ENCODE measurements at places on chromosomes 3 and 15.

GRCh38 chr15:68224546-68225250 lies 4.8 kb downstream of the CLN6 start:
- no peak for DNase-seq

DNA sequence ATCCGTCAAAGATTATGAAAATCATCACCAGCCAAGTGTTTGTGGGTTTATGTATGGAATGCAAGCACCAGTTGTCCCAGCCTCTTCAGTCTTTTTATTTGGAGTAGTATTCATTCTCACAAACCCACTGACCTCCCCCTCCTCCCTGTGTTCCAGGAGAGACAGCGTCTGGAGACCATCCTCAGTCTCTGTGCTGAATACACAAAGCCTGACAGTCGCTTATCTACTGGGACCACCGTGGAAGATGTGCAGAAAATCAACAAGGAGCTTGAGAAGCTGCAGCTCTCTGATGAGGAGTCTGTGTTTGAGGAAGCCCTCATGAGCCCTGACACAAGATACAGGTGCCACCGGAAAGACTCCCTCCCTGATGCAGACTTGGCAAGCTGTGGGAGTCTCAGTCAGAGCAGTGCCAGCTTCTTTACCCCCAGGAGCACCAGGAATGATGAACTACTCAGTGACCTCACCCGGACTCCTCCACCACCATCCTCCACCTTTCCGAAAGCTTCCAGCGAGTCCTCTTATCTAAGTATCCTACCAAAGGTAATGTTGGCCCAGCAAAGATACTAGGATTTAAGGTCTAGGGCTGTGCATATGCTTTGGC lies 54.2 kb downstream of the PHLDB2 start:
- DNase-seq = no peak

GRCh38 chr15:25912035-25912434 lies 48.9 kb upstream of the ATP10A start:
- no peak for DNase-seq

DNA sequence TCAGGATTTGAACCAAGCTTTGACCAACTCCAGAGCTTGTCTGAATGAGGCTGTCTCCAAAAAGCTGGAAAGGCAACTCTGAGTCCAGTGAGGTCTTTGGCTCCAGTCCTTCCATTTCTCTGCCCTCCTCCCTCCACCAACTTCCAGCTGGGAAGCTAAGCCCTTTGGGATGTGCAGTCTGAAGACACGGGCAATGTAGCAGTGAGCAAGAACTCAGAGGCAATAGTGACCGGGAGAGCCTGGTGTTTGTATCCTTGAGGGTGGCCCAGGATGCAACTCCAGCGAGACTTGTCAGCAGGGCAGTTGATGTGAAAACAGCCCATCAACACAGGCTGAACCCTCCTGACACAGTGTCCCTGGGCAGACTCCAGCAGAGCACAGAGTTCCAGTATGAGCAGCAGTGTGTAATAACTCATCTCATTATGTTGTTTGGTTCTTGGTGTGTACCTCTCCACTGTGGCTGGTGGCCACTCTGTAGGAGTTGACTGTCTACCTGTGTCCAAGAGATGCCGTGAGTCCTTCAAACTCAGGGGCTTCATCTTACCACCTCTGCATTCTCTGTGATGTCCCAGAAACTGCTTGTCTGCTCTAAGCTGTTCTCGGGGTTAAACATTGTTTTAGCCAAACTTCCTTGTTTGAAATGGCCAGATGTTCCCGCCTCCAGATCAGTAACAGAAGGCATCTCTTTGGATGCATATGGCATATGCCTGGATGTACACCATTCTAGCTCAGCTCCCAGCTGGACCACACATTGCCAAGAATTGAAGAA lies 6.6 kb downstream of the CDCP1 start:
- DNase-seq = no peak

GRCh38 chr15:48533982-48534381 lies 111.5 kb downstream of the FBN1 start:
- DNase-seq = no peak

DNA sequence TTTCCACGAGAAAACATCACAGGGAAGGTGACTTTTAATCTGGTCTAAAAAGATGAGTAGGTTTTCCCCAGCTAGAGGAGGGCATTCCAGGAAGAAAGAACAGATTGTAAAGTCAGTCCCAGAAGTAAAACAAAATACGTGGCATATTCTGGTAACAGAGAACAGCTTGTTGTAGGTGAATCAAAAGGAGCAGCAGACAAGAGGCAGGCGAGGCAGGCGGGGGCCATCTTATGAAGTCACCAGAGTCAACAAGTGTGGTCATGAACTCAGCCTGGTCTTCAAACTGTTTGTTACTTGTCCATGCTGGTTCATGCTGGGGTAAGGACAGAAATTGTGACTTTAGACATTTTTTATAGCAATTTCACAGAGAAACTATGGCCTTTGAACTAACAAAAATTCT lies 4.0 kb upstream of the POPDC2 start:
- no peak for DNase-seq

DNA sequence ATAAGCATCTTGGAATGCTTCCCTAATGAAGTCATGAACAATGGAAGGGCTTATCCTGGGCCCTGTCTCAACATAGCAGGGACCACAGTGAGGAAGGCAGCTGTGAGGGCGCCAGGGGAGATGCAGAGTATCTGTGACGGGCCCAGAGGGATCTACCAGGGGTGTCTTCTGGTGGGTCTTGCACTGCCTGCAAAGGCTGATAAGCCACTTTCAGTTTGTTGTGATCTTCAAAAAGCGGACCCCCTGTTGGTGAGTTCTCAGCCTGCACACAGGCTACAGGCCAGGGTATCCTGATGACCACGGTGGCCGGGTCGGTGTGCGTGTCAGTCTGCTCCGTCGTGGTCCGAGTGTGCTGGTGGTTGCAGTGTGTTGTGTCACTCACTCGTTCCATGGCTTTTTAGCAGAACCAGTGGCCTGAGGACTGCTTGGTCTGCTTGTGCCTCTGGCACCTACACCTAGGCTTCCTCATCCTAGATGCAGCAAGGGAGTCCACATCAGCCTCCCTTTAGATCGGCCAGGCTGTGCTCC lies 46.8 kb downstream of the CHDH start:
- no peak for DNase-seq

DNA sequence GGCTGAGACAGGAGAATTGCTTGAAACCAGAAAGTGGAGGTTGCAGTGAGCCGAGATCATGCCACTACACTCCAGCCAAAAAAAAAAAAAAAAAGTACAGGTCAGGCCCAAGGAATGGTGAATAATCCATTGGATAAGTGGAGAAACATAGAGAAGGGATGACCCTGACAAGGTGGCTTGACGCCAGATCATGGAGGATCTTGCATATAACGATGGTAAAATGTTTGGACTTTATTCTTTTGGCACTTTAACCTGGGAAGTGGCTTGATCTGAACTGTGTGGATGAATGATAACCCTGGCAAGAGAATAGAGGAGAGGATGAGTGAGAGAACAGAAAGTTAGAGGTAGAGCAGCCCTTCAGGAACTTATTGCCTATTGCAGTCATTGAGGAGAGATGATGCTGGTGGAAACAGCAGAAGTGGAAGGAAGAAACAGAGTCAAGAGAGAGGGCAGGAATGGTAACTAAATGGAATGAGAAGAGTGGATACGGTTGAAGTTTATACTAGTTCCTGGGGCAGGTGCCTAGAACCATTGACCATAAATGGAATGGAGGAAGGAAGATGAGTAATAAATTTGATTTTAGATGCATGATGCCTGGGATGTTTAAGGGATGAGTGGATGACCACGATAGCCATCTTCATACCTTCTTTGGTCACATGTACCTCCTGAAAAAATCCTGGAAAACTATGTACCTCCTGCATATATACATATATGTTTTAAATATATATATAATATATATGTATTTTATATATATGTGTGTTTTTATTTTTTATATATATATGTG lies 57.8 kb downstream of the BLM start:
- DNase-seq = no peak

- no peak for DNase-seq
Observed at GRCh38 chr15:47778263-47778770, 61.0 kb downstream of the SEMA6D start.

DNA sequence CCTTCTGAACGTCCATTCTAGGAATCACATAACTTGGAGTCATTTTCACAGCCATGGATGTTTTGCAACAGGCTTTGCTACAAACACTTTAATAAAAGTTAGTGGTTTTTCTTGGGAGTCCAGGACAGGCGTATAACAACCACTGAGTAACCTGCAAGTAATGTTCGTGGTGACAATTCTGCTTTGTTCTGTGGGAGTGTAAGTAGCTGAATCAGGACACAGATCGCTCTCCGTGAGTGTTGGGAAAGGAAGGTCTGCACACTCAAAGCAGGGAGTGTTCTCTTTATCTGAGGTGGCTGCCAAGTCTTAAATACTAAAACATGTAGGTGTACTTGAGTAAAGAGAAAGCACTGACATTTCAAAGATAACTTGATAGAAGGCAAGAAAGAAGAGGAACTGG lies 7.9 kb upstream of the BNC1 start:
- no peak for DNase-seq

DNA sequence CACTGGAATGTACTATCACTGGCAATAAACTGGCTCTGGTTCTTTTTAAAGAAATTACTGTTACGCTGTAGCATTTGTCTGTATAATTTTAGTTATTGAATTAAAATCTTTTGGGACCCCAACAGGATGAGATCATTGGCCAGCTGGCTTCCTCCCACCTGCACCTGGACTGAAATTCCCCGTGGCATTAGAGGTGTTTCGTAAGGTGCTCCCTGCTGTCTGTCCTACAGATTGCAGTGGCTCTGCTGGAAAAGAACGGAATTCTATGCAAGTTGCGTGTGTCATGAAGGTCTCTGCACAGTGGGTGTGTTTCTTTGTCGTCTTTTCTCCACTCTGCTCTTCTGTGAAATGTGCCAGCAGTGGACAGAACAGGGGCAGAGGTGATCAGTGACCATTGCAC lies 383.4 kb downstream of the PTPRG start:
- no peak for DNase-seq

DNA sequence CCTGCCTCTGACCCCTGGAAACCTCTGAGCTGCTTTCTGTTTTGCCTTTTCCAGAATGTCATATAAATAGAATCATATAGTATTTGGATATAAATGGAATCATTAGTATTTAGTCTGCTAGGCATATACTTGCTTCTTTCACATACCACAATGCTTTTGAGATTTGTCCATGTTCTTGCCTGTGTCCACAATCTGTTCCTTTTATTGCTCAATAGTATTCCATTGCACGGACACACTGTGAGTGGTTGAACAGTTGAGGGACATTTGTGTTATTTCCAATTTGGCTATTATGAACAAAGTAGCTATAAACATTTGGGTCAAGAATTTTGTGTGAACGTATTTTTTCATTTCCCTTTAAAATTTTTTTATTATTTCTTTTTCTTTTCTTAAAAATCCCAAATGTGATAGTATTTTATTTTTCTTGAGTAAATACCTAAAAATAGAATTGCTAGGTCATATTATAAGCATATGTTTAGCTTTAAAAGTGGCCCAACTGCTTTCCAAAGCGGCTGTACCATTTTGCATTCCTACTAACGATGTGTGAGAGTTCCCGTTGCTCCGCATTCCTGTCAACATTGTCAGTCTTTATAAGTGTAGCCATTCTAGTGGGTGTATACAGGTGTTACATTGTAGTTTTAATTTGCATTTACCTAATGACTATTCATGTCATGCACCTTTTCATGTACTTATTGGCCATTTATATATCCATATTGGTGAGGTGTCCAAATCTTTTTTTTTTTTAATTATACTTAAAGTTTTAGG lies 26.5 kb downstream of the WDR53 start:
- DNase-seq = no peak

DNA sequence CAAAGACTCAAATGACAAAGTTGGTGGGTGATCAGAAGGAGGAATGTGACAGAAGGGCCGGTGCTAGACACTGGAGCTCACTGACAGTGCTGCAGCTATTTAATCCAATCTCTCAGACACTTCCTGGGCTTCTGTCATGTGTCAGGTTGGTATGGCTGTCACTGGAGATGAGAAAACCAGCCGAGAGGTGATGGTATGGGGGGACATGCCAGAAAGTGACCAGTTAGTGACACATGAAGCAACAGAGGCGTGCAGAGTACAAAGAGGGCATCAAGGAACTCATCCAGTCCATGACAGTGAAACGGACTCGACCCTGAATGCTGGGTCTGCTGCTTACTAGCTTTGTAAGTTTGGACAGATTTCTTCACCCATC lies 219.5 kb downstream of the CADPS start:
- DNase-seq = no peak

DNA sequence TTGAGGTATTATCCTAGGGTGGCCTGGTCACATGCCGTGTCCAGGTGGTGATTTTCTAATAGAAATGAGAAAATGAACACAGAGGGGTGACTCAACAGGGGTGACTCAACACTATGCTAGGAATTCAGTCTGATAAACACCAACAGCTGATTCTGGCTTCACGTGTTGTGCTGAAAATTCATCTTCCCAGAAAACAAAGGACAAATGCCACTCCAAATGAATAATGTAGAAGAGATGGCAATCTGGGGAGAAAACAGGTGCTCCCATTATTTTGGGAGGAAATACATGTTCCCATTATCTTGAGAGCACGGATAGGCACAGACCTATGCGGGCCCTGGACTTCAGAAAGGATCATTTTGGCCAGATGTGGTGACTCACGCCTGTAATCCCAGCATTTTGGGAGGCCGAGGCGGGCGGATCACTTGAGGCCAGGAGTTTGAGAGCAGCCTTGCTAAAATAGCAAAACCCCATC lies 101.2 kb upstream of the MEX3B start:
- no peak for DNase-seq

- no peak for DNase-seq
Observed at GRCh38 chr15:64426845-64427465, 33.4 kb upstream of the ZNF609 start.

- no peak for DNase-seq
Observed at GRCh38 chr15:73597036-73597638, 36.1 kb downstream of the NPTN start.

DNA sequence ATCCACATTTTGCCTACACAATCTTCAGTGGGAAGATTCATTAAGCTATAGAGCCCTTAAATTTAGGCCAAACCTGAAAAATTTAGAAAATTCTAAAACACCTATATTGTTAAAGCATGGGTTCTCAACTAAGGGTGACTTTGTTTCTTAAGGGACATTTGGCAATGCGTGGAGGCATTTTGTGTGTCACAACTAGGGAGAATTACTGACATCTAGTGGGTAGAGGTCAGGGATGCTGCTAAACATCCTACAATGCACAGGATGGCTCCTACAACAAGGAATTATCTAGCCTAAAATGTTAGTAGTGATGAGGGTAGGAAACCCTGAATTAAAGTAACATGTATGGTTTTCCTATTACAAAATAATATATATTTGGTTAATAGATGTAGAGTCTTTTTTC lies 55.8 kb downstream of the TBC1D5 start:
- DNase-seq = no peak

All from GM19239 (cell line).